ENCODE measurements at places on chromosomes 12 and 14. TPM values are rescaled to one million over a fixed set of nuclear protein-coding genes. Genes with fewer than 3 reads are reported as not detected.
A peak's percentile ranks its signal among the peaks of the same experiment; 100 is the strongest.

Gene FLRT2
- 39.1 TPM for total RNA-seq

DNA sequence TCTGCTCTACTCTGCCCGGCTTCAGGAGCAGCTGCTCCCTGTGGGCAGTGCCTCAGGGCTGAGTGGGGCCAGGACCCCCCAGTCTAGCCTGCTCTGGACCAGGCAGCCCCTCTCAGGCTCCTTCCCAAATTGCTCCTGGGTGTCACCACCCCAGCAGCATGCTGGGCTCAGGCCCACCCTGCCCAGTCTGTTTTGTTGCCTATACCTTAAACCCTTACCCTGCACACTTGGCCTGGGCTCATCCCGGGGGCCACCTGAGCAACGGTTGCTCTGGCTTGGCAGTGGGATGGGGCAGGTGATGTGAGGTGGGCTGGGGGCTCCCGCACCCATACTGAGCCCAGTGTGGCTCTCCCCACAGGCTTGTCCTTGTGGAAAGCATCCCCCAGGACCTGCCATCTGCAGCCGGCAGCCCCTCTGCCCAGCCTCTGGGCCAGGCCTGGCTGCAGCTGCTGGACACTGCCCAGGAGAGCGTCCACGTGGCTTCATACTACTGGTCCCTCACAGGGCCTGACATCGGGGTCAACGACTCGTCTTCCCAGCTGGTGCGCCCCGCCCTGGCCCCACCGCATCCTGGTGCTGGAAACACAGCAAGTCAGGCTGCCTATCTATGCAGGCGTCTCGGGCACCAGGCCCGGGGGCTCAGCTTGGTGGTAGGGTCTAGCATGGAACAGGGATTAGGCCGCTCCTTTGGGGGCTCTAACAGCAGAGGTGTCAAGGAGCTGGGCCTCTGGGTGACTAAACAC is 3.9 kb downstream of the PLD4 start:
- DNase-seq: peak; percentile 62

DNA sequence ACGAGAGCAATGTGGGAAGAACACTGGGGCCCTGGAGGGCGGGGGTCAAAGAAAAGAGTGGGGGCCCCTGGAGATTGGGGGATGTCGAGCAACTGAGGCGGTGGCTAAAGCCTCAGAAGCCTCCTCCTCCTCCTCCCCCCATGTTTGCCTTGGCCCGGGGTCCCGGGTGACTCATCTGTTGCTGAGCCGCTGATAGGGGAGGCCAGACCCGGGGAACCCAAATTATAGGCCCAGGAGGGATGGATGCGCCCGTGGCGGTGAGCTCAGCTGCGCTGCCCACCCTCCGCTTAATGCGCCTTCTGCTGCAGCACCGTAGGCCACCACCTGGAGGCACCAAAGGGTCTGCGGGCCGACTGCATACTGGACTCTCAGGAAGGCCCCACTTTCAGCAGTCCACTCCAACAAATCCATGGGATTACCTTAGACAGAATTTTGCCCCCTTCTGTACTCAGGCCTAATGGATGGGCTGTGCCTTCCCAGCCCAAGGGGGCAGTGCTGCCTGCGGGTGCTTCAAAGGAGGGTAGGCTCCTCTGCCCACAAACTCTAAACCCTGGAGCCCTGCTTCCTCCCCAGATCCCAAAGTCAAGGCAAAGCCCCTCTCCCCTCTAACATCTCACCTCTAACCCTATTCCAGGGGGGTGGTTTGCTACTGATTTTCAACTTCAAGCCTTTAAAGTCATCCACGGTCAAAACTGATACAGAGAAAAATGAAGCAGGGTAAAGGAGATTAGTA is 2.6 kb upstream of the WNT10B start:
- DNase-seq: peak; percentile 98

Gene CRACR2A
- total RNA-seq: 13.8 TPM

DNA sequence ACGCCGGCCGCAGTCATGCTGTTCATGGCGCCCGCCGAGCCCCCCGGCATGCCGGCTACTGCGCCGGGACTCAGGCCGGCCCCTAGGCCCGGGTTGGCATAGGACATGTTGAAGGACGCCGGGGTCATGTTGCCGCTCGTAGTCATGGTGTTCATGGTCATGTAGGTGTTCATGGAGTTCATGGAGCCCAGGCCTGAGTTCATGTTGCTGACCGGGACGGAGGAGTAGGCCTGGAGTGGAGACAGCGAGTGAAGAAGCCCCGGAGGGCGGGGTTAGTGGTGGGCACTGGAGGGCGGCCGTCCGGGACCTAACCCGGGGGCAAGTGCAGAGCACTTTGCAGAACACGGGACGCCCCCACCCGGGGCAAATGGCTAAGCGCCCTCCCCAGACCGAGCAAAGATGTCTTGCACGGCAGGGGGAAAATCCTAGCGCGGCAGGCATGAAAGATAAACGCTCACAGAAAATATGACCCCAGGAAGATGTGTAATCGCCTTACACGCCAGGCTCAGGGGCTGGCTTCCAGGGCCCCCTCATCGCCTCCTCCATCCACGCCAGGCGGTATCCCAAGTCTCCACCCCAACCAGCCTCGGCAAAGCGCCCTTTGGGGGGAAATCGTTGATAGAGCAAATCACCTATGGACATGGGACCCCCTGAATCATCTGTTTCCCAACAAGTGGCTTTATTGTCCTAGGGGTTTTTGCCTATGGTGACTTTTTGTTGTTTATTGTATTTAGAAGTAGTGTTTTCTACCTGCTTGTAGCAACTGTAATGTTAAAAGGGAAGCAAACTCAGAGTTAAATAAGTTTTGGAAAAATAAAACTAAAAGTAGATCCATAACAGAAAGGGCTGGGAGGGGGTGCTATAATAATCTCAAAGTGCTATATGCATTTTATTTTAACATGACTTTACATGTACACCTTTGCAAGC is 2.3 kb downstream of the FOXA1 start:
- peak; percentile 65 for DNase-seq

DNA sequence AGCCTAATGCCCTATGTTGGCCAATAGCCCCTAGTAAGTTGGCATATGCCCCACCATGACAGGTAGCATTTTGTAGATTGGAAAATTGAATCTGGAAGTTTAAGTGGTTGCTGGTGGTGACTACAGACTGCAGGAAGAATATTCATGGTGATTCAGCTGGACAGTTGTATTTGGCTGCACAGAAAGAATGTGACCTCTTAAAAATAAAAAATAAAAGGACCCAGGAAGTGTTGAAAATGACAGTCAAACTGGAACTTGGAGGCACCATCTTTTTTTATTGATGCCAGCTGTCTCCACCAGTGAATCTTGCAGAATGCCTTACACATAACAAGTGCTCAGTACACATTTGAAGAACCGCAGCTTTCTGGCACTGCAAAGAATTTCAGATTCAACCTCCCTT is 73.9 kb downstream of the PRMT8 start:
- no peak for DNase-seq

DNA sequence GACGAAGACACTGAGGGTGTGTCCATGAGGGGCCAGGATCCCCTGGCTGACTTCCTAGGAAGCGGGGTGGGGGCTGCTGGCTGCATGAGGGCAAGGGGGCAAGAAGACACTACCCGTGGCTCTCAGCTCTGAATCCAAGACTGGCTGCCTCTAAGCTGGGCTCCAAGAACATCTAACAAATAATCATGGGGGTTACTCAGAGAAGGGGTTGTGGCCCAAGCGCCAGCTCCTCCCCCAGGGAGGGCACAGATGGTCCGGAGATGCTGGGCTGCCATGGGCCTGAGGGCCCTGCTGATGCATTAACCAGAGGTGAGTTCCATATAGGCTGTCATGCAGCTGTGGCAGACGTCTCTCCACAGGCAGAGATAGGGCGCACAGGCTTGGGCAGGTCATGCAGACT is 14.3 kb downstream of the SYNDIG1L start:
- no peak for DNase-seq

- no peak for DNase-seq
These were observed 333.7 kb downstream of the DAD1 start for GRCh38 chr14:22255017-22255950.

Gene KRT2
- total RNA-seq: not detected

GRCh38 chr14:39180553-39180952 is 5.5 kb downstream of the PNN start:
- DNase-seq: no peak

DNA sequence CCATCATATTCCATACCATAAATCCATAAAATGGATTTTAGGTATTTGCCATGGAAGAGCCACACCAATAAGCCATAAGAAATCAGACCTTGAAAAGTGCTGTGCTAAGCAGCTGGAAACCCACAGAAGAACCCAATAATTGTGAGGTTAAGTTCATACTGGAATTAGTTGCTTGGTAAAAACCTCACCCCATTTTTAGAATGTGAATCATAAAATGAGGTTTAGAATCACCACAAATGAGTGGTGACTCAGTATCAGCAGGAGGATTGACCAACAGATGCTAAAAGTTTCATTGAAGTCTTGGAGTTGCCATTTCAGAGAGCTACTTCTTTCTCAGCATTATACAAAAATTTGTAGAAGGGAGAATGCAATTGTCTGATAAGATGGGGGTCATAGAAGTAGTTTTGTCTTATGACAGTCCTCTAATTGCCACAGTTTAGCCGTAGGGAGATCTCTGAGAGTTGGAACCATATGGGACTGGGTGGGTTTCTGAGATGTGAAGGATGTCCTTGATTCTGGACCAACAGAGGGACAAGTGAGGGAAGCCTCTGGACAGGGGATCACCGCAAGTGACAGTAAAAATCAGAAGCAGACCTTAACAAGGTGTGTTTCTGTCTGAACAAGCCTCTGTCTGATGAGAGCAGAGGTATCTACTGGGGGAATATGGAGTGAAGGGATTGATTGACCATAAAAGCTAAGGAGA is 1.4 kb upstream of the STON2 start:
- DNase-seq: peak; percentile 80

Gene UNC119B
- total RNA-seq: 24.5 TPM

DNA sequence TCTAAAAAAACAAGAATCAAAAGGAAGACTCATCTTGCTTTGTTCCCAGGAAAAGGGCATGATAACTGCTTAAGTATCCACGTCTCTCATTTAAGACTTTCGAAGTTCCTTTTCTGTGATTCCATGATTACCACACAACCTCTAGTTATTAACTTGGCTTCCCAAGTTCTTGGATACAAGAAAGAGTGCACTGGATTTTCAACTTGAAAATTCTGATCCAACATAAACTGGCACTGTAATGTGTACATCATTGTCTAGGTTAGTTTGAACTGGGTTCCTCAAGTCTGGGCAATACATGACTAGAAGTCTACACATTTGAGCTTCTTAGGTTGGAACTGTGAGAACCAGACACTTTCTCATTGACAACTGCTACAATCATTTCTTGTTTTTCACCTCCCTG is 1.6 kb downstream of the KLHL28 start:
- DNase-seq: no peak

Gene EIF2B2
- total RNA-seq: 39.4 TPM

- DNase-seq: peak; percentile 31
These were observed 24.2 kb downstream of the SH2B3 start for GRCh38 chr12:111429828-111430432.

- DNase-seq: no peak
These were observed 181.9 kb upstream of the NRXN3 start for GRCh38 chr14:77988096-77988870.

DNA sequence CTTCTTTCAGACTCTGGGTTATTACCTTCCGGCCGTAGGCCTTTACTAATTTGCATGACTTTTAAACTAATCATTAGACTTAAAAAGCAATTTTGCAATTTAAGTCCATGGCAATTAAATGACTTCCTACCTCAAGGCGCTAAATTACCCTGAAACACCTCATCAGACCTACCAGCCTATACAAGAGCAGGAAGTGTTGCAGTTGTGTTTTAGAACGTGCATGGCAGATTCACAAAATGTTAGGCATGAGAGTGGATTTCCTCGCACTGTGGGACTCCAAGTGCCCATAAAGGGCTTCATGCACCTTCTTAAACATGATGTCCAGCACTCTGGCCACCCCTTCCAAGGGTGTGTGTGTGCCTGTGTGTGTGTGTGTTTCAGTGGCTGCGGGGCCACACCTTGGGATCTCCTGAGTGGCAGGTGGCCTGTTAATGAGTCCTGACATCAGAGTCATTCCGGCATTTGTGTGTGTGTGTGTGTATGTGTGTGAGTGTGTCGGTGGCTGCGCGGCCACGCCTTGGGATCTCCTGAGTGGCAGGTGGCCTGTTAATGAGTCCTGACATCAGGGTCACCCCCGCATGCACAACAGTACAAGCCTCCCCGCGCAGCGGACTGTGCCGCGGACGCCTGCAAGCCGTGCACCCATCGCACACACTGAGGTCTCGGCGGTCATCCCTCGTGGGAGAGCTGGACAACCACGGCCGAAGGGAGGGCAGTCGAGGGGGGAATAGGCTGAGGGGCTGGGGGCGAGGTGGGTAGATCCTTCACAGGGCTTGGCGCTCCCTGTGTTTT is 900 bp downstream of the C2CD5 start:
- peak; percentile 65 for DNase-seq

DNA sequence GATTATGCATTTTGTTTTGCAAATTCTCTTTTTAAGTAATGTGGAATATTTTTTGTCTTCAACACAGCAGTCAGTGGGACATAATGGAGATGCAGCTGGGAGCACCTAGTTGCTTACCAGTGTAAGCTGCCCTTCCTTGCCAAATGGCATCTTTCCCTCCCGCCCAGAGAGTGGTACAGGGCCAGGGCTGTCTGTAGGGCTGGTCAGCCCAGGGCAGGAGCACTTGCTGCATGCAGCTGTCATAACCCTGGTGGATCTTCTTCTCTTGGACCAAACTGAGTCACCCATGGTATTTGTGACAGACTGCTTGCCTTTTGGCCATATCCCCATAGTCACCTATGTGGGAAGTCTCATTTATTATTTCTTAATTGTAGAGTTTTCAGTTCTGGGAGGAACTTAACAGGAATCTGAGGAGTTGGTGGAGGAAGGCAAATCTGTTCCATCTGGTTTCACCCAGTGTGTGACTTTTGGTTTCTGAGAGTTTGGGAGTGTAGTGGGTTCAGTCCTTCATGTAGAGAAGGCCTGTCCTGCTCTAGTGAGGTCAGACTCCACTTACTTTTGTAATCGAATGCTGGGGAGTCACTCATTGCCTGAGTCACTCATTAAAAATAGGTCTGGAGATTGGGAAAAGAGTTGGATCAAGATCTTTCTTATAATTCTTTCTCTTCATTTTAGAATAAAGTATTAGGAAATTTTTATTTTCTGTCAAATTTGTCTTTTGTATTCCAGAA is 62.0 kb upstream of the ASPG start:
- DNase-seq: no peak
